ENCODE measurements at places on chromosomes 3 and 15.

DNA sequence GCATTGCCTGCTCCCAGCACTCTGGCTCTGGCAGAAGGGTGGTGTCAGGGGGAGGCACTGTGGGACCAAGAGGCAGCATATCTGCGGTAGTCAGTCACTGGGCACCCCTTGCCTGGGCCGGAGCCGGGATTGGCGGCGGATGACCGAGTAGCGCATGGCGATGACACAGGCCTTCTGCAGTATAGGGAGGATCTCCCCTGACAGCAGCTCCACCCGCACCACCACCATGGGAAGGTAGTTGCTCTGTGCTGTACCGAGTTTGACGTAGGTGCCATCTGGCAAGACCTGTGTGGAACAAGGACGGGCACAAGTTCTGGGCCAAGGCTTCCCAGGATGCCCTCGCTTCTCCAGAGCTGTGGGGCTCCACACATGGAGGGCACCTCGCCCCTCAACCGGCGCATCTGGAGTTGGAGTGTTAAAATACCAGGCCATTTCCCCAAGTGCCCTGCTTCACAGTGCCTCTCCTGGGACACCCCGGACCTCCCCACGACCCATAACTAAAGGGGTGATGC, 6.6 kb downstream of the ACOX2 start:
- DNase-seq = no peak

- no peak for DNase-seq
Observed at GRCh38 chr15:69095274-69095673, 65.2 kb upstream of the GLCE start.

DNA sequence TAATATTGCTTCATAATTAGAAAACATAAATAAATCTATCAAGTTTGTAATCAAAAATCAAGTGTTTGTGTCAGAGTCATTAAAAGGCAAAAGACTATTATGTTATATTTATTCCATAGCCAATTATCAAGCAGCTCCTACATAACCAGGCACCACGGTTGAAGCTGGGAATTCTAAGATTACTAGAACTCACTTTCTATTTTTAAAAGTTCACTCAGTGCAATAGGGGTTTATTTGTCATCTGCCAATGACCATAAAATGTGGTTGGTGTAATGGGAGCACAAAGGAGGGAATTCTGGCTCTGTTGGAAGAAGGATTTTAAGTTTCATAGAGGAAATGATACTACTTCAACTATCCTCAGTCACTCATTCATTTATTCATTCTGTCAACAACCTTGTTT, 57.7 kb downstream of the TRIM69 start:
- no peak for DNase-seq

DNA sequence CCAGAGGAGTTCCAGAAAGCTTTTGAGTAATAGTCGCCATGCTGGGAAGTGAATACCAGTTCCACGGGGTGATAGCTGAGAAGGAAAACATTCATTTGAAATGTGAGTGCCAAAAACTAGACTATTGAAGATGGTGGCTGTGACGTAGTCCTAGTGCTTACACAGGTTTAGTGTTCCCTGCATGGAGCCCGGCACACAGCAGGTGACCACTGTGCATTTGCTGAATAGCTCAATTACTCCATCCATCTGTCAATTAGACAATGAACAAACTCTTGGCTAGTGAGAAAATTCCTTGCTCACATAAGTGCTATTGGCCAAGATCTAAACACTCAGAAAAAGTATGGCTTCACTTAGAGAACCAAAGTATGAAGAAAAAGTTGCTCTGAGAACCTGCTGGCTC, 448.1 kb upstream of the WNT5A start:
- no peak for DNase-seq

- no peak for DNase-seq
Observed at GRCh38 chr3:102450976-102451375, 16.2 kb downstream of the ZPLD1 start.

DNA sequence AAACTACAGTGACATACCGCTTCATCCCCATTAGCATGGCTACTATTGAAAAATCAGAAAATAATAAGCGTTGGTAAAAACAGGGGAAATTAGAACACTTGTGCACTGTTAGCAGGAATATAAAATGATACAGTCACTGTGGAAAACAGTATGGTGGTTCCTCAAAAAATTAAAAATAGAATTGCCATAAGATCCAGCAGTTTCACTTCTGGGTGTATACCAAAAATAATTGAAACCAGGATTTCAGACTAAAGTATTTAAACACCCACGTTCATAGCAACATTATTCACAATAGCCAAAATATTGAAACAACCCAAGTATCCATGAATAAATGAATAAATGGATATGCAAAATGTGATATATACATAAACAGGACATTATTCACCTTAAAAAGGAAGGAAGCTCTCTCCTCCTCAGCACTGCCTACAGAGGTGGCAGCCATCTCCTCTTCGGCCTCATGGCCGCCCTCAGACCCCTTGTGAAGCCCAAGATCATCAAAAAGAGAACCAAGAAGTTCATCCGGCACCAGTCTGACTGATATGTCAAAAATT, 34.1 kb downstream of the NGLY1 start:
- DNase-seq = no peak

GRCh38 chr3:14962762-14963161, 15.4 kb downstream of the NR2C2 start:
- peak; percentile 27 for DNase-seq

GRCh38 chr3:23665741-23666140, 140.0 kb upstream of the UBE2E1 start:
- no peak for DNase-seq

GRCh38 chr3:155853214-155854140, 750 bp downstream of the SLC33A1 start:
- no peak for DNase-seq
